ENCODE measurements at places on chromosomes 3 and 15.

- DNase-seq, result no peak
- H3K4me3 ChIP-seq, result no peak overlapping the region
- no peak overlapping the region for H3K27ac ChIP-seq
- peaks cover 29% of the 10 kb centered on the region for H3K27me3 ChIP-seq
- H3K4me1 ChIP-seq, result no peaks in the 10 kb centered on the region
Measured at GRCh38 chr3:9552252-9552999, 1.2 kb downstream of the LHFPL4 start.

GRCh38 chr3:56753206-56753820 is 48.4 kb downstream of the ARHGEF3 start:
- no peak overlapping the region for H3K4me3 ChIP-seq
- H3K4me1 ChIP-seq, result peaks cover 11% of the 10 kb centered on the region
- H3K27ac ChIP-seq, result no peak overlapping the region
- H3K36me3 ChIP-seq, result peaks cover 5% of the 10 kb centered on the region
- H3K27me3 ChIP-seq, result no peaks in the 10 kb centered on the region

GRCh38 chr3:189593581-189593980 is 37.6 kb upstream of the TP63 start:
- DNase-seq, result no peak
- H3K27ac ChIP-seq, result no peak overlapping the region
- H3K27me3 ChIP-seq, result no peaks in the 10 kb centered on the region

GRCh38 chr15:63805993-63806980 is 27.5 kb downstream of the HERC1 start:
- DNase-seq, result no peak
- no peak overlapping the region for H3K27ac ChIP-seq

- no peak for DNase-seq
- H3K27me3 ChIP-seq, result no peaks in the 10 kb centered on the region
- H3K36me3 ChIP-seq, result no peaks in the 10 kb centered on the region
- H3K4me1 ChIP-seq, result no peaks in the 10 kb centered on the region
- no peak overlapping the region for H3K4me3 ChIP-seq
Measured at GRCh38 chr15:20349774-20350498, 191.7 kb downstream of the GOLGA6L6 start.

DNA sequence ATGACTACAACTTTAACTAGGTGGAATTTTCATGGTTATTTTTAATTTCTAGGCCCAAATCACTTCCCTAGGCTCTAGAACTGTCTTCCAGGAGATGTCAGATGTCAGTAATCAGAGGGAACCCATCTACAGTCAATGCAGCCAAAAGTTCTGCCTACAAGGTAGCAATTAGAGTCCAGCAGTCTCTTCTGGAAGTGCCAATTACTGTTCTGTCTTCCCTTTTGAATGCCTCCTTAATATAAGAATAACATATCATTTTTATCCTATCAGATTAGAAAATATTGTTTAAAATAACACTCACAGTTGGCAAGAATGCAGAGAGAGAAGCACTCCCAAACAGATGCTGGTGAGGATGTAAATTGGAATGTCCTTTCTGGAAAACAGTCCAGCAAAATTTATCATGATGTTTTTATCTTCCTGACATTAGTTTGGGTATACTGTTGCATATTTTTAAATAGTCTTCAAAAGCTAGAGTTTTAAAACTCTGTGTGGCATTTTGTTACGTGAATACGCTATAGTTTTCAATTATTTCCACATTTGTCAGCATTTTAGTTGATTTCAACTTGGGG is 543.7 kb downstream of the FHIT start:
- no peaks in the 10 kb centered on the region for H3K36me3 ChIP-seq
- H3K27me3 ChIP-seq, result no peaks in the 10 kb centered on the region
- no peak for DNase-seq
- H3K4me1 ChIP-seq, result no peaks in the 10 kb centered on the region

DNA sequence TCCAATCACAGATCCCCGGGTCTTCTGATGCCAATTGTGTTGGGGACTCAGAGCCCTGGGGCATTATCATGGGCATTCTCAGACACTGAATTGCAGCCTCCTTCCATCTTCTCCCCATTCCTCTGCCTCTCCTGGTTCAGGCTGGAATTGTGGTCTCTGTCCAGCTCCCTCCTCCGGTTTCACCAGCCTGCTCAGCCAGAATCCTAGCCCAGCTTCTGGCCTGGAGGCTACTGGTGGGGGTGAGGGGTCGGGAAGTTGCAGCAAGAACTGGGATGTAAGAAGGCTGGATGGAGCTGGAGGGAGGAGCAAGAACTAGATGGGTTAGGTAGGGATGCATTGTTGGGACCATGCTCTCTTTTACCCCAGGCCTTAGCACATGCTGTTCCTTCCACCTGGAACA is 53.5 kb downstream of the TLE3 start:
- peaks cover 3% of the 10 kb centered on the region for H3K4me1 ChIP-seq
- peaks cover 5% of the 10 kb centered on the region for H3K27me3 ChIP-seq
- no peaks in the 10 kb centered on the region for H3K36me3 ChIP-seq
- H3K4me3 ChIP-seq, result no peak overlapping the region

- H3K4me1 ChIP-seq, result peaks cover 37% of the 10 kb centered on the region
- peak overlapping the region; percentile 74 for H3K27ac ChIP-seq
Measured at GRCh38 chr3:193590088-193590856, 2.7 kb upstream of the OPA1 start.

DNA sequence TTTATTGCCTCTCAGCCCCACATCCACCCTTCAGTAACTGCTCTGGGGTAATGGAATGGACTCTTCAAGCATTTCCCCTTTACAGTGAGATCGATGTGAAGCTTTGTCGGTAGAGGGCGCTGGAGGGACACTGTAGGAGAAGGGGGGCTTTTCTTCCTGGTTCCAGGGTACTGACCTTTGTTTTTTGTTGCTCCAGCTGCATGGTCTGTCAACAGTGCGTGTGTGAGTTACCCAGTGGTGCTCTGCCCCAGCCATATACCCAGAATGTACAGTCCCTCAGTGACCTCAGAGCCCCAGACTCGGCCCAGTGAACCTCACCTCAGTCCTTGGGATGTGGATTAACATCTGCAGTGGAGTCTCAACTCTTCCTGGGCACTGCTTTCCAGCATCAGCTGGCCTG is 180.3 kb upstream of the TSC22D2 start:
- H3K4me1 ChIP-seq, result peaks cover 1% of the 10 kb centered on the region
- no peak overlapping the region for H3K4me3 ChIP-seq
- no peak overlapping the region for H3K27ac ChIP-seq
- peaks cover 6% of the 10 kb centered on the region for H3K27me3 ChIP-seq
- no peak for DNase-seq

- H3K4me3 ChIP-seq, result no peak overlapping the region
- no peaks in the 10 kb centered on the region for H3K27me3 ChIP-seq
- H3K36me3 ChIP-seq, result no peaks in the 10 kb centered on the region
- no peaks in the 10 kb centered on the region for H3K4me1 ChIP-seq
- no peak overlapping the region for H3K27ac ChIP-seq
Measured at GRCh38 chr3:106842151-106842550, 535.1 kb upstream of the CCDC54 start.

DNA sequence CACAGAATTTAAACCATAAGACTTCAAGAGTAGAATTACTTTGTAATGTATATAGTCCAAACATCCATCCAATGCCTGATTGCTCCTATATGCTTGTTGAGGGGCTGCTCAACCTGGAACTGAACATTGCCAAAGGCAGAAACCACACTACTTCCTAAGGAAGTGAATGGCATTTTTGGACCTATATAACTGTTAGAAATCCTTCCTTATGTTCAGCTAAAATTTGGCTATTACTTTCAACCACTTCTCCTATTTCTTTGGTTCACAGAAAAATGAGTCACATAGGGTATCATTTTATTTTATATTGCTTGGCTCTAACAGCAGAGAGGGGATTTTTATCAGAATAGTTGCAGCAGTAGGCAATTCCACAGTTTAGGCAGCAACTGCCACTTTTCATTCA is 342.1 kb downstream of the SLC9A9 start:
- no peaks in the 10 kb centered on the region for H3K27me3 ChIP-seq
- H3K4me1 ChIP-seq, result no peaks in the 10 kb centered on the region
- no peaks in the 10 kb centered on the region for H3K36me3 ChIP-seq
- H3K27ac ChIP-seq, result no peak overlapping the region
- DNase-seq, result no peak

DNA sequence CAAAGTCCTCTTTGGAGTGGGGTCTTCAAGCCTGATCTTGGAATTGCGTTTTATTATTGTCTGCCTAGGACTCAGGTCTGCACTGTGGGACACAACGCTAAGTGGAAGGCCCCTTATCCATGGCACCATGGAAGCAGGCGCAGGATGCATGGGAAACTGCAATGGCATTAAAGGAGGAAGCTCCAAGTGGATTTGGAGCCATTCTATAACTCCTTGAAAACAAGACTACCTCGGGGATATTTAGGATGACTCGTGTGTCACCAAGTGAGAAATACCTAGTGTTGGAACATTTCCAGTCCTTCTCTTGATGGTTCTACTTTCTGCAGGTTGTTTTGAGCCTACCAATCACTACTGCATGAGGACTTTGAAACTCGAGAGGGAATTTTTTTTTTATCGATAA is 126.6 kb upstream of the ZBED2 start:
- no peaks in the 10 kb centered on the region for H3K27me3 ChIP-seq
- no peak for DNase-seq
- no peak overlapping the region for H3K27ac ChIP-seq
- peaks cover 13% of the 10 kb centered on the region for H3K4me1 ChIP-seq

DNA sequence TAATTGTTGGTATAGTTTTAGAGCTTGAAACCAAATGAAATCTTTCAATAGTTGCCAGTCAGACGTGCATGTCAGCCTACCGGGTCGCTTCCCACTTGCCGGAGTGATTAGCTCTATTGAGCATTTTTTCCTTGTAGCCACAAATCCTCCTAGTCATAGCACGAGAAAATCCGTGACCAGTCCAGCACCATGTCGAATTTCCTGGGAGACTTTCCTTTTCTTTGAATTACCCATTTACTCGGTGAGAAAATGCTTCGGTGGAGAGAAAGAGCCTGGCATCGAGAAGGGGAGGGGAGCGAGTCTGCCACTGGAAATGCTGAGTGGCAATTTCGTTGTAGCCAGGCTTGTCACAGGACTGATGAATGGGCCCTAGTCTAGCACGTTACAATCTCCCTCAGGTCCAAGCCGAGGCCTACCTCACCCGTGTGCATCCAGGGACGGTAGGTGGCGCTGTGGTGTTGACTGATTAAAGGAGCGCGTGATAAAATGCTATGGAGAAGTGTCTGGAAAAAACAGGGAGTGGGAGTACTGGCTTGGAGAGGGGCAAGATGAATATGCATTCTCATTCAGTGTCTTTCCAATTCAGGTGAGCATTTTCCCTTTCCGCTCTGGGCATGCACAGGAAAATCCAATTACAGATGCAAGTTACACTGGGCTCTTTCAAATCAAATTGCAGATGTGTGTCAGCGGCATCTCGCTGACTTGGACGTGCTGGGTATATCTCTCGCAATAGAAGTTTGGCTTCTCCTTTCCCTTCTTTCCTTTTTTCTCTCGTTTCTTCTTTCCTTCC is 238.8 kb downstream of the EDEM1 start:
- H3K27ac ChIP-seq, result no peak overlapping the region
- peak; percentile 1 for DNase-seq
- no peaks in the 10 kb centered on the region for H3K27me3 ChIP-seq
- H3K4me1 ChIP-seq, result no peaks in the 10 kb centered on the region
- no peaks in the 10 kb centered on the region for H3K36me3 ChIP-seq

- H3K27ac ChIP-seq, result no peak overlapping the region
- no peak for DNase-seq
- no peak overlapping the region for H3K4me3 ChIP-seq
- no peaks in the 10 kb centered on the region for H3K36me3 ChIP-seq
Measured at GRCh38 chr3:187979564-187979963, 174.4 kb upstream of the LPP start.

GRCh38 chr15:62785881-62786828 is 256.4 kb upstream of the TPM1 start:
- no peak overlapping the region for H3K27ac ChIP-seq
- DNase-seq, result no peak
- H3K4me3 ChIP-seq, result no peak overlapping the region
- H3K36me3 ChIP-seq, result no peaks in the 10 kb centered on the region

- no peaks in the 10 kb centered on the region for H3K27me3 ChIP-seq
- no peaks in the 10 kb centered on the region for H3K4me1 ChIP-seq
- H3K4me3 ChIP-seq, result no peak overlapping the region
- DNase-seq, result no peak
- no peaks in the 10 kb centered on the region for H3K36me3 ChIP-seq
- no peak overlapping the region for H3K27ac ChIP-seq
Measured at GRCh38 chr3:118970819-118971218, 63.8 kb downstream of the IGSF11 start.

DNA sequence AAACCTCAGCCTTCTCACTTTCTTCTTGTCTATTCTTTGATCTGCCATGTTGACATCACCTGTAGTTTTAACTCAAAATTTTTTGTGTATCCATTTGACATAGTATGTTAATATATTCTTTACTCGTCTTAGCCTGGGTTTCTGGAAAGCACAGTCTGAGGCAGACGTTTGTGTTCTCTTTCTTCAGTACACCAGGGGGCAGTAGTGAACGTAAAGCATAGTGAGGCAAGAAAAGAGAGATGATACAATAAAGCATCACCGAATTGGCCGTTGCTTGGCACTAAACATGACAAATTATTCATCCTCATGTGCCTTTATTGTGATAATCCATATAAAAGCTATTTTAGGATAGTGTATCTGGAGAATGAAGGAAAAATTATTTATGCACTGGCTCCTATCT is 141.0 kb upstream of the MYRIP start:
- no peaks in the 10 kb centered on the region for H3K36me3 ChIP-seq
- DNase-seq, result peak; percentile 15
- no peak overlapping the region for H3K4me3 ChIP-seq

DNA sequence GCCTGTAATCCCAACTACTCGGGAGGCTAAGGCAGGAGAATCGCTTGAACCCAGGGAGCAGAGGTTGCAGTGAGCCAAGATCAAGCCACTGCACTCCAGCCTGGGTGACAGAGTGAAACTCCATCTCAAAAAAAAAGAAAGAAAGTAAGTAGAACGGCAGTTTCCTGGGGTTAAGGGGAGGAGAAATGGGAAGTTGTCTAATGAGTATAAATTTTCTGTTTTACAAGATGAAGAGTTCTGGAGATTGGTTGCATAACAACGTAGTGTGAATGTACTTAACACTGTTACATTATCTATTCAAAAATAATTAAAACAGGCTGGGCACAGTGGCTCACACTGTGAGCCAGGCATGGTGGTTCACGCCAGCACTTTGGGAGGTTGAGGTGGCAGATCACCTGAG is 45.4 kb downstream of the GRK7 start:
- no peaks in the 10 kb centered on the region for H3K27me3 ChIP-seq
- no peaks in the 10 kb centered on the region for H3K36me3 ChIP-seq
- no peak overlapping the region for H3K27ac ChIP-seq
- H3K4me3 ChIP-seq, result no peak overlapping the region

- no peak overlapping the region for H3K27ac ChIP-seq
- no peaks in the 10 kb centered on the region for H3K4me1 ChIP-seq
- DNase-seq, result no peak
- peaks cover 5% of the 10 kb centered on the region for H3K27me3 ChIP-seq
- H3K36me3 ChIP-seq, result no peaks in the 10 kb centered on the region
Measured at GRCh38 chr15:68469162-68470048, 37.4 kb upstream of the ITGA11 start.

- no peak overlapping the region for H3K27ac ChIP-seq
Measured at GRCh38 chr15:94584833-94585244, 353.5 kb downstream of the MCTP2 start.

Data from keratinocyte (primary cell).